ENCODE measurements at places on chromosomes 2 and 18.

DNA sequence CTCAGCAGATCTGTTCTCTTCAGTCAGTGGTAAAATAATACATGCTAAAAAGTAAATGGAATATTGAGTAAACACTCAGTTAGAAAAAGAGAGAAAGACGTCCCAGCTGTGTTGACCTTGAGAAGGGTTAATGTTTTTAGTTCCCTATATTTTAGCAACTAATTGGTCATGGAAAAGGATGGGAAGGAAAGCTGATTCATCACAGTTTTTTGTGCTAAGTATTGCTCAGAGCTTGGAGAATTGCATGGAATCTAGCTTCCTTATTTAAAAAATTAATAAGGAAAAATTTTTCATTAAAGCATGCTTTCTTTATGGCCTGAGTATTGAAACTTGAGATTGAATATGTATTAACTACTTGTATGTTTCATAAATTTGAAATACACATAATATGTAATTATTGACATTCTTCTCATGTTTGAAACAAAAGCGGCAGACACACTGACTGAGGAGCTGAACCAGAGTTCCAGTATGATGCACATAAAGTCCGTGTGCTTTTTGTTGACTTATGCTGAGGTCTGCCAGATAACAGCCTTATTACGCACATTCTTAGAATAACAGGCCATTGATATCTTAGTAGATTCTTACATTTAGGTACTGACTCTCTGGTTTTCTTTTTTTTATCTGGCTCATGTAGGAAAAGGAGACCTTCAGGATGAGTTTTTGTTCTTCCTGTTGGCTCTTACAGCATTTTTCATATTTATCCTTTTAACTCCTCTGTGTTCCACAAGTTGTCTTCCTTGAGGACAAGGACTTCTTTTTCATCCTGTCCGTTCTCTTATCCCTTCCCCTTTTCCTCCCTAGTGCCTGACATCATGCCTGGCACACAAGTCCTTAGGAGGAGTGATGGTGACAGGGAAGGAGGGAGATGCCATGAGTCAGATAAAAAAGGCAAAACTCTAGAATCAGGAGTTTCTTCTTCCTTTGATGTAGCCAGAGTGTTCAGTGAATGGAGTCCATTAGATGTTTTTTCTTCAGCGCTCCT is 194.1 kb downstream of the PTPRM start:
- DNase-seq, result peak; percentile 31

GRCh38 chr18:22505141-22505591 is 87.5 kb upstream of the CTAGE1 start:
- DNase-seq, result no peak

DNA sequence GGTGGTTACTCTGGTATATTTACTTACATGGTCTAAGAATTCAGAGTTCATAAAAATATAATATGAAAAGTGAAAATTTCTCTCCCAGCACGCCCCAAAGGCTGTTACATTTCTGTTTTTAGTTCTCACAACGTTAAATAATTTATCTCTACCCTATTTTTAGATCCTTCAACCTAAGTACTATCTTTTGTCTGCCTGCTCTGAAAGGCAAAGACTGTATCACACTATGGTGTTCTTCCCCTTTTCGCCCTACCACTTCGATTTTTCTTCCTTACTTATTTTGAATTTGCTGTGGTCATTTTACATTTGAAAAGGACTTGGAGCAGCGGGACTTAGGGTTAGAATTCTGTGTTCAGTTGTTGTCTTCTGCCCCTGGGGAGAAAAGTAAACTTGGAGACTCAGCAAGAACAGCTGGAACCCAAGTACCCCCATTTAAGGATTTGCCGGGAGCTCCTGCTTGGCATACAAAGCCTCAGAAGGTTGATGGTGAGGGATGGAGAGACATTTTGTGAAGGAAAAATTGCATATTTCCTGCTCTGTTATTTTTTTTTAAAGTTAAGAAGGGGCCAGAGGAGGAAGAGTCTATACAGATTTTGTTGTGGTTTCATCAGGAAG is 19.0 kb downstream of the ADAM23 start:
- DNase-seq, result no peak

- DNase-seq, result no peak
Measured at GRCh38 chr2:239767021-239767905, 257.9 kb downstream of the NDUFA10 start.

DNA sequence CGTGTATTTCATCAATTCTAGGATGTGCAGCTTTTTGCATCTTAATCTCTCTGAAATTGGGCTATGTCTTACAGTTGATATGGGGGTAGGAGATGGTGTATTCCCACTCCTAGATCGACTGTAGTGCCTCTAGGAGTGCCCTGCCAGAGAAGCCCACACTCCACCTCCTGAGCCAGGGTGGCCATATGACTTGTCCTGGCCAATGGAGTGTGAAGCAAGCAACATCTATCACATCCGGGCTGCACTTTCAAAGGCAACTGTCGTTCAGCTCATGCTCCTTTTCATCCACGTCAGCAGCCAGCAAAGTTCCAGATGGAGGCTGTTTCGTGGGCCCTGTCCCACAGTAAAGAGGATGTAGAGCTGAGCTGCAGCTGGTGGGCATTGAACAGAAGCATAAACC is 149.4 kb upstream of the SLC1A4 start:
- no peak for DNase-seq

DNA sequence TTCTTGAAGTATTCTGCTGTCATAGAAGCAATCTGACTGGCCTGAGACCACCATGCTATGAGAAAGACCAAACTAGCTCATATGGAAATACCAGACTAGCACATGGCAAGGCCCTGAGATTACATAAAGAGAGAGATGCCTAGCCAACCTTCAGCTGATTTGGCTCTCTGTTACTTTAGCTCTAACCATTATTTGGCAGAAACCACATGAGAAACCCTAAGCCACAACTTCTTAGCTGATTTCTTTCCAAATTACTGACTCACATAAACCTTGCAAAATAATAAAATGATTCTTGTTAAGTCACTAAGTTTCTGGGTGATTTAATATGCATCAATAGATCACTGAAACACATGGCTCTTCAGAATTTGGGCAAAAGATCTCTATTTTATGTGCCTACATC is 295.0 kb upstream of the ZNF521 start:
- DNase-seq, result no peak

DNA sequence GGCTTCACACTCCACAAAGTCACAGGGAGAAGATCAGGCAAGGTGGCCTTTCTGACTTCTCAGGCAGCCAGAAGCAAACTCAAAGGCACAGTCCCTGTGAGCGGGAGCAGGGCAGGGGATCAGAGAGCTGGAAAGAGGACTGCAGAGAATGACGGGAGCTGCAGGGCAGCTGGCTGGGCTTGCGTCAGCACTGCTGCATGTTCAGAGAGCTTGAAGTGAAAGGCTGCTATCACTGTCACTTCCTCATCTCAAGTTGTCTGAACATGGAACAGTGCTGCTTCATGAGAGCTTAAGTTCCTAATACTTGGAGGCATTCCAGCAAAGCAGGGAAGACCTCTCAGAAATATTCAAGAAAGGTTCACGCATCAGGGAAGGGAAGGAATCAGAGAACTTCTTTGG is 20.4 kb downstream of the TGFBRAP1 start:
- no peak for DNase-seq

- peak; percentile 36 for DNase-seq
Measured at GRCh38 chr2:196486146-196486545, 153.4 kb upstream of the CCDC150 start.

- no peak for DNase-seq
Measured at GRCh38 chr2:172087780-172088244, 2.5 kb downstream of the DLX1 start.

DNA sequence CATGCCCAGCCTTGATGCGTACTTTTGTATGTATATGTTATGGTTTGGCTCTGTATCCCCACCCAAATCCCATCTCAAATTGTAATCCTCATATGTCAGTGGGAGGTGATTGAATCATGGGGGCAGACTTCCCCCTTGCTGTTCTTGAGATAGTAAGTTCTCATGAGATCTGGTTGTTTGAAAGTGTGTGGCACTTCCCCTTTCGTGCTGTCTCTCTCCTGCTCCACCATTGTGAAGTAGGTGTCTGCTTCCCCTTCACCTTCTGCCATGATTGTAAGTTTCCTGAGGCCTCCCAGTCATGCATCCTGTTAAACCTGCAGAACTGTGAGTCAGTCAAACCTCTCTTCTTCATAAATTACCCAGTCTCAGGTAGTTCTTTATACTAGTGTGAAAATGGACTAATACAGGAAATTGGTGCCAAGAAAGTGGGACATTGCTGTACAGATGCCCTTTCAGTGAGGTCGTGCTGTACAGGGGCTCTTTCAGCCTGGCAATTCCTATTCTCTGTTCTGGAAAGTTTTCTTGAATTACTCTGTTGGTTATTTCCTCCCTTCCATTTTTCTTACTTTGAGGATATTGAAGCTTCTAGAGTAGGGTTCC is 38.2 kb downstream of the KCMF1 start:
- DNase-seq, result no peak

DNA sequence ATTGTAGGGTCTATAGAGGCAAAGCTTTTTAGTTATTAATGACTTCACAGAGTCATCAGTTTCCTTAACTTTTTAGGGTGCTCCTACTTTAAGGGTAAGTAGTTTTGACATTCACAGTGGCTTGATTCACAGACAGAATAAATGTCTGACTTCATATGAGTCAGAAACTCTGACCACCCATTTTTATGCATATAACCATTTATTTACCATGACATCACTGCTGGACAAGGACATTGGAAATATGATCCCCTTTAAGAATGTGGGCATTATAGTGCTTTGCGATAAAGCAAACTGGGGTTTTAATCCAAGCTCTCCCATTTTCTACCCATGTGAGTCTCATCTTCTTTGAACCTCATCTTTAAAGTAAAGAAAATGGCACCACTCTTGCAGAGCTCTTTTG is 162.0 kb upstream of the MC4R start:
- DNase-seq, result no peak

DNA sequence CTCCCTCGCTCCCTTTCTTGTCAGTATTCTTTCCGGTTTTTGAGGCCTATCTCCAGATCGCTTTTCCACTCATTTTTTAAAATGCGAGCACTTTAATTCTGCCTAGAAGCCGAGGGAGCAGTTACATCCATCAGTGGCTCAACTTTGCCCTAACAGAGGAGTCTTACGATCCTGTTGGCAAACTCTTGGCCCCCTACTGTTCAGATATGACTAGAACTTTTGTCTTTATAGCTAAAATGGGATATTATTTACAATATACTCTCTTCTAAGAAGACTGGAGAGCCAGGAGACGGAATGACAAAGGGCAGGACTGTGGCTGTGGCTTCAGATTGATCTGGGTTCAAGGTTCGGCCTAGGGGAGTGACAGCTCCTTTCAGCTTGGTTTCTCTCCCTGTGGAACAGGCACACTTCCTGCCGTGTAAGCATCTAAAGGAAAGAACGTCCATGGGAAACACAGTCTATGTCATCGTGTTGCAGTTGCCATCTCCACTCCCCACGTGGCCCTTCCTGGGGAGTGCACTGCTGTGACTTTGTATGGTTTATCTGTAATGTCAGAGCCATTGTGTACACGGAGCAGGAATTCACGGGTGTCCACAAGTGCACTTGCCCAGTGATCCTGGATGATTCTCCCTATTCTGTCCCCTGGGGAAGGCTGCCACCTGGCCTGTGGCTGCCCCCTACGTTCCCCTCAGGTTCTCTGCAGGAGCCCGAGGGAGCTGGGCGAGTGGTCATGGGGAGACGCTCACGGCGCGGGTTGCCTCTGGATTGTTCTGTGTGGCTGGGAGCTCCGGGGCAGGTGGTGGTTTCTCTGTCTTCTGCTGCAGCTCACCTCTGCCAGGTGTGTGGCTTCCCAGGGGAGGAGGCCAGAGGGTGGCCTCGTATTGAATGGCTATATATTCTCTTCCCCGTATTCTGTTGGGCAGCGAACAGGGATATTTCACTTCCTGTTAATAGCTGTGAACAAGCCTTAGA is 222.0 kb downstream of the LDLRAD4 start:
- no peak for DNase-seq

GRCh38 chr2:147554521-147555107 is 290.2 kb upstream of the ACVR2A start:
- DNase-seq, result no peak

DNA sequence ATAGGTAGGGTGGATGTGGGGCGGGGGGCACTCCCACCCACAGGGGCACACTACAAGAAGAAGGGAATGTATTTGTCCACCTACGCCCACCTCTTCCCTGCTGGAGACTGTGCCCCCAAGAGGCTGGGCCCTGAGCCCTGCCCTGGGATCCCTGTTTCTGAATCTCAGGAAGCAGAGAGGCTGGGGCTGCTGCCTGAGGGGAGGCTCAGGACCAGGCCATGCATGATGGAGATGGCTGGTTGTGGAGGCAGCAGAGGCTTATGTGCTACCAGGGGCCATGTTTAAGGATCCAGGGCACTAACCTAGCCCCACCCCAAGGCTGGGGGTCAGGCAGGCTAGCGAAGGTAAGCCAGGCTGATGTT is 81.1 kb upstream of the OTOF start:
- no peak for DNase-seq

- DNase-seq, result no peak
Measured at GRCh38 chr2:135798762-135799161, 38.2 kb downstream of the LCT start.
